ENCODE measurements at places on chromosomes 2 and 18.

GRCh38 chr2:130842770-130843169 is 6.1 kb downstream of the ARHGEF4 start:
- DNase-seq = no peak

DNA sequence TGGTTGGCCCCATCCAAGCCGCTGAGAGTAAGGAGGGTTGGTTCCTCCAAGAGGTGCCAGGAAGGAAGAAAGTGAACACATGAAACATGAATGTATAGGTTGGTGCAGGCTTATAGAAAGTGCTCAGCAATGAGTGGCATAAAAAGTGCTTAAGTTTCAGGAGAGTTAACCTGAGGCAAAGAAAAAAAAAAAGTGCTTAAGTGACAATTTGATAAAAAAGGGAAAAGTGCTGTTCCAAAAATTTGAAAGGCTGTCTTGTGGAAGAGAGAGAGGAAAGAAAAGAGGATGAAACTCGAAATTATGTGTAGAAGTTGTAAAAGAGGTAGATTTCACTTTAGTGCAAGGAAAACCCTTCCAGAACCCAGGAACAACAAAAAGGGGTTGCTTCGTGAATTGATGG is 85.5 kb upstream of the MAP4K4 start:
- no peak for DNase-seq

DNA sequence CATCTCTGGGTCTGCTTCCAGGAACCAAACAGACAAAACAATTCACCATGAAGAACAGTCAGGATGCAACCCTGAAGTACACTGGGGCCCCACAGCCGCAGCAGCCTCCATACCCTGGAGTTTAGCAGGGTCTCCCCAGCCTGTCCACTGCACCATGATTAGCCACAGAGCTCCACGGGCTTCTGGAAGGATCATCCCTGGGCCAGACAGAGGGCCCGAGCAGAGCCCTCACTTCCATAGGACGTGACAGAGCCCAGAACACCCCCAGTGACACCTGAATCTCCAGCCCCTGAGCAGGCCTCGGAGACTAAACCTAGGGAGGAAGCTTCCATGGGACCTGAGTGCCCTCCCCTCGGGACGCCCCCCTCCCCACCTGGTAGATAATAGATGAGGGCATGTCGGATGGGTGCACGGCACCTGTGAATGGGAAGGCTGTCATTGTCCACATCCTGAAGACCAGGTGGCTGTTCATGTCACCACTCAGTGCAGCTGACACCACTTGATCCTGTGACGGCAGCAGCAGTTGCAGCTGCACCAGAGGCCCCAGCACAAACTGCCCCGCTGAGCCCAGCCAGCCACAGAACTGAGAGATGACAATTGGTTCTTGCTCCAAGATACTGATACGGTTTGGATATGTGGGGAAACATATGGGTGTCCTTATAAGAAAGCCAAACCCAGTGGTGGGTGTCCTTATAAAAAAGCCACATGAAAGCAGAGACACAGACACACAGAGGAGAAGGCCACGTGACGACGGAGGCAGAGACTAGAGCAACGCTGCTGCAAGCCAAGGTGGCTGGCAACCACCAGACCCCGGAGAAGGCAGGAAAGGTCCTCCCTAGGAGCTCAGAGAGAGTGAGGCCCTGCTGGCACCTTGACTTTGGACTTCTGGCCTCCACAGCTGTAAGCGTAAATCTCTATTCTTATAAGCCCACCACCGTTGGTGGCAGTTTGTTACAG is 23.2 kb downstream of the KIF1A start:
- DNase-seq = no peak

GRCh38 chr2:179861027-179861415 is 391 bp downstream of the ZNF385B start:
- DNase-seq = no peak

DNA sequence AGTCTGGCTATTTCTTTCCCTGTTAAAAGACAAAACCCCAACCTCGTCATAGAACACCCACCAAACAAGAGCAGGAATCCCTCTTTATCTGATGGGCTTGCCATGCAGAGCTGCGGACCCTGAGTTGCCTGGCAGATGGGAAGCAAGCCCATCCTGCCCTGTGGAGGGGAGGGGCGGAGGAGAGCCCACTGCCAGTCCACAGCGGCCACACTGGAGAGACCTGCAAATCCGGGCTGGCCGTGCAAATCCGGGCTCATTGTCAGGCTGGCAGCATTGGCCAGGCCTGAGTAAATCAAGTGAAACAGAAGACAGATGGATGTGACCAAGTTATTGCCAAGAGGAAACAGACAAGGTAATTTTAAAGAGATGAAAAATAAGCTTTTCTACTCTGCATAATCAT is 22.0 kb downstream of the MYL12B start:
- DNase-seq = no peak

DNA sequence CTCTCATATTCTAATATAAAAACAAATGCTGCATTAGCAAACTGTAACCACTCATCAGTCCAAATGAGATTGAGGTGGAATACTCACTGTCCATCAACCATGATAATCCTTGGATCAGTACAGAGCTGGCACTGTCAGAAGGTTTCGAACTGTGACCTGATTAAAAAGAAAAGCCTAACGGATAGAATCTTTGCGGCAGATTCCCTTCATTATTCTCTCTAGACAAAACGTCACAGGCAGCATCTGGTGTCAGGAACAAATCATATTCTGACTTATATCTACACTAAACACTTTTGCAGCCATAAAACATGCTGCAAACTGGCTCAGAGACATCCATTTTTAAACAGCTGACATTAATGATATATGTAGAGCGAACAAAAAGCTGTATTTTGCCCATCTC is 677.7 kb upstream of the NXPH2 start:
- no peak for DNase-seq

- DNase-seq = no peak
These were observed 45.8 kb upstream of the EML6 start for GRCh38 chr2:54677476-54678265.

DNA sequence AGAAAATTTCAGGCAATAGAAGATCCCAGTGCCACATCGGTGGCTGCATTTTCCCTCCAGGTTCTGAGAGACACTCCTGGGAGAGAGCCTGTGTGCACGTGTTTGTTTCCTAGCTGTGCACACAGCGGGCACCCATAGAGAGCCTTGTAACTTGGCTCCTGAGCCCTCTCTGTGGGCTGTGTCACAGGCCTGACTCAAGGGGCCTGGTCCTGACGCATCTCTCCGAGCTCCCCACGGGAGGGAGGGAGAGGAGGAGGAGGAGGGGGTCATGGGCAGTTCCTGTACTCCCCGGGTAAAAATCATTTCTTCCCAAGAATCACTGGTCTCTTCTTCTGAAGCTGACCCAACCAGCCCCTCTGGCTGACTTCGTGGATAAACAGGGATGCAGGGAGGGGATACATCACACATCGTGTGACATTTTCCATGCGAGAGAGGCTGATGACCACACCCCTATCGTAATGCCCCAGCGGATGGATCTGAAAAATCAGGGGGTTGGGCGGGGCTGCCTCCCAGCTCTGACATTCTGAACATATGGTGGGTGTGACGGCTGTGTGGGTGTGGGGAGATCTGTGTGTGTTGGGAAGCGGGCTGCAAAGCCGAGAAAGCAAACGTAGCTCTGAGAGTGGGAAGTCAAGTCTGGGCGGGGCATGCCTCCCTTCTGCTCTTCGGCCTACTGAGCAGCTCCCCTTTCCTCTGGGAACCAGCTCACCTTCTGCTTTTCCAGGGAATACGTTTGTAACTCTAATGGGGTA is 308.3 kb upstream of the HS6ST1 start:
- DNase-seq = no peak

- DNase-seq = no peak
These were observed 12.3 kb downstream of the TOGARAM2 start for GRCh38 chr2:28993206-28993960.

GRCh38 chr2:217515615-217516309 is 487.0 kb downstream of the TNS1 start:
- DNase-seq = no peak

DNA sequence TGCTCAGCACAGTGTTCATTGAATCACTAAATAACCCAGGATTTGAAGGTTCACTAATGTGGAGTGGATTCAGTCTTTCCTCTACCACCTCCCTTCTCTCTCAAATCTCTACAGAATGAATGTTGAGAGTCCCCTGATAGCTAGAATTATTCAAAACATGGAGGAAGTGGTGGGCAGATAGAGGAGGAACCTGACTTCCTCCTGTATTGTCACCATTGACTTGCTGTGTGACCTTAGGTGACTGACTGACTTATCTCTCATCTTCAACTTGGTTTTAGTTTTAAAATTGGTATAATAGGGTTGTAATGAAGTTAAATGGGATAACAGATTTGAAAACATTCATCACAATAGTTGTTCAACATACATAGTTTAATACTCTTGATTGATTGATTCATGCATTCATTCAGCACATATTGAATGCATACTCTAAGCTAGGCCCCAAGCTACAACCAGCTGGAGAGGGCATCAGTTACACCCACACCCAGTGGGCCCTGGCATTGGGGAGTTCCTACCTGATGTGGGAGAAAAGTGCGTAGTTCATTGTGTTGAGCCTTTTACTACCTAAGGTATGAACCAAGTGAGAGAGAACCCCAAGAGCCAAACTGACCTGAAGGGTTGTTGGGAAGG is 96.0 kb downstream of the WDR7 start:
- no peak for DNase-seq

DNA sequence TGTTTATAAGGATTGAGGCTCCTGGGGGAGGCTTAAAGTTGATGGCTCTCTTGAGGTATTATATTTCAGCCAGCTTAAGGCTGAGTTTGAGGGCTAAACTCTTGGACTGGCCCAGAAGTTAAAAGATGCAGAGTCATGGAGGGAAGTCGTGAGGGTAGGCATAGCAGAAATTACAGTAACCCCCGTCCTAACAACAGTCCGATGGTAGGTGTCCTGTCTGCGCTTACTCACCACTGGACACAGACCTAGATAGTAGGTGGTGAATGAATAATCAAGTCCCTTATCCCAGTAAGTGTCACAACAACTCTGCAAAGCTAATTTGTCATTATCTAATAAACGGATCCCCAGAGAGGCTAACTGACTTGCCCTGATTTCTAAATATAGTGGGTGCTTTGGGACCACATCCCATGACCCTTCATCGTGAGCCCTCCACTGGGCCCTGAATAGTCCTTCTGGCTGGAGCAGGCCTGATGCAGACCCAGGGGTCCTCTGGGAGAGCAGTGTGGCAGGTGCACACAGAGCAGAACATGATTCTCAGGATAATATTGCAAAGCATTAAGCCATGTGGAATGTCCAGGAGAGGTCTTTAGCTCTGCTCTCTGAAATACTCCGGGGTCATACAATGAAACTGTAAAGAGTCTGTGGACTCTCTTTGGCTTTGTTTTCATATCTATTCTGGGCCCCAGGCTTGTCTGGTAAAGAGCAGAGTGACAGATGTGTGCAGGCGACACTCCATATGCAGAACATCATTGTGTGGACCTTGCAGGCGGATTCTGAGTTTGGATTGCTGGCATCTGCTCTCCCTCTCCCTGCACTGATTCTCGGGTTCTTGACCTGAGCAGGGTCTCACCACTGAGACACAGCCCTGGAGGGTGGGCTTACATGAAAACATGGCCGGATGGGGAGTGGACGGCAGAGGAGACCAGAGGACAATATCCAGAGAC is 98.1 kb downstream of the RNF144A start:
- DNase-seq = no peak

DNA sequence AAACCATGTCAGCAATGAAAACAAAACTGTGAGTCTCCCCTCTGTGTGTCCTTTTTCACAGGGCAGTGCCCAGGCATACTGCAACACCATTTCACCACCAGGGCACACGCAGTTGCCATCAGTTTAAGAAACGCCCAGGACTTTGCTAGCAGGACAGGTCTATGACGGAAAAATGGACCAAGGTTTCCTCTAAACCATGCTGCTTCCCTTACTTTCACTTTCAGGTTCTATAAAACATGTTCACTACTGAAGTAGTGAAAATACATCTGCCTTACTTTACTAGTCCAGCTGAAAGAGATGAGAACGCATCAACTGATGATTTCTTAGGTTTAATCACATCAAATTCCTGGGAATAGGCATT is 110.5 kb downstream of the TCF4 start:
- peak; percentile 38 for DNase-seq

- DNase-seq = no peak
These were observed 8.8 kb downstream of the NFATC1 start for GRCh38 chr18:79404567-79404910.

DNA sequence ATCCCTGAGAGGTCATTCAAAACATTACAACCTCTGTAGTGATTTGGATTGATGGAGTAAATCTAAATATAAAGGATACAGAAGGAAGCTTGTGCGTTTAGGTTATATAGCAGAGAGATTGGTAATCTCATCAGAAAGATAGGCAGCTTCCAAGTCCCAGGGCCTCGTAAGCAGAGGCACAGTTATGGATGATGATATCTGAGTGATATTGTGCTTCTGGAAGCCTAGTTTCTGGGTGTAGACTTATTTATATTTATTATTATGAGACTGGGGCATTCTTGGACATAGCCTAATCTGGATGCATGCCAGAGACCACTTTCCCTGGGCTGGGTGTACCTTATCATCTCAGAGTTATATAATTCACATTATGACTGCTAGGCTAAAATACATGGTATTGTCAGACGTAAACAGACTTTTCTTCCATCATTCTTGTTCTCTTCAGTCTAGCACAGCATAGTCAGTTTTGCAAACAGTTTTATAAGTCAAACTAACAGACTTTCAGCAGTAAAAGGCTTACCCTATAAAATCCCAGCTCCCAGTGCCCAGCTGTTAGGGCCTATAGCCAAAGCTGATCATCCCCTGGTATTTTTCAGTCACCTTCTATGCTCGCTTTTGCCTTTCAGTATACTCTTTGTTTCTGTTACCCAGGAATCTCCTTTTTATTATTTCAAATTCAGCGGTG is 47.9 kb downstream of the RAB3GAP1 start:
- no peak for DNase-seq

DNA sequence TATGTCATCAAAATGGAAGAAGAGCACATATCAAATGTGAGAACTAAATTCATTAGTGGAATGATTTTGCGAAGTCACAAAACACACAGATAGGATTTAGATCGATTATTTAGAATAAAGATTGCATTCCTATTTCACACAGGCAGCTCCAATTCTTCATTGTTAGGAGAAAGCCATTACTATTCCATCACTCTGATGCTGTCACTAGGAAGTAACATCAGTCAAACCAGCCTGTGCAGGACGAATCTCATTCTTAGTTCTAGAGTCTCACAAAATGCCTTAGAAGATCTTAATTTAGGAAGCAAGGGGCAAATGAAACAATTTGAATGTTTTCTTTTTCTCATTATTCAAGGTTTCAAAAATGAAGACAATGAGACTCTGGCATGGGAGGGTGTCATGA is 44.0 kb upstream of the SPP2 start:
- DNase-seq = no peak

DNA sequence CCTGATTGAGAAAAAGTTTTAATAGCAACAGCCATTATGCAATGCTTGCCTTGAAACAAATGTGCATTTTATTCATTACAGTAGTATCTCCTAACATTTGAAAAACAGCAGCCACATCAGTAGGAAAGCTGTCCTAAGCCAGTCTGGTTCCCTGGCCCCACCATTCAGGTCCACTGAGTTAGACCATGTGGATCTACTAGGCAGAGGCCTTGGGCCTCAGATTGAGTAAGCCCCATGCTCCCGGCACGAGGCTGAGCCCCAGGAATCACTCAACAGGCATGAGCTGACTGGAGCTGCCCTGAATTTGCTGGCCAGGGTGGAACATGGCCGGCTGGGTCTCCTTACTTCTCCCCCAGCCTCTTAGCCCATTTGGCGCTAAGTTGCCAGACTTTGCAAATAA is 103.4 kb downstream of the ZFP36L2 start:
- no peak for DNase-seq
